ENCODE measurements at places on chromosomes 12 and 14.

- peak; percentile 2 for DNase-seq
These were observed 128.5 kb upstream of the RGS6 start for GRCh38 chr14:71803539-71804260.

DNA sequence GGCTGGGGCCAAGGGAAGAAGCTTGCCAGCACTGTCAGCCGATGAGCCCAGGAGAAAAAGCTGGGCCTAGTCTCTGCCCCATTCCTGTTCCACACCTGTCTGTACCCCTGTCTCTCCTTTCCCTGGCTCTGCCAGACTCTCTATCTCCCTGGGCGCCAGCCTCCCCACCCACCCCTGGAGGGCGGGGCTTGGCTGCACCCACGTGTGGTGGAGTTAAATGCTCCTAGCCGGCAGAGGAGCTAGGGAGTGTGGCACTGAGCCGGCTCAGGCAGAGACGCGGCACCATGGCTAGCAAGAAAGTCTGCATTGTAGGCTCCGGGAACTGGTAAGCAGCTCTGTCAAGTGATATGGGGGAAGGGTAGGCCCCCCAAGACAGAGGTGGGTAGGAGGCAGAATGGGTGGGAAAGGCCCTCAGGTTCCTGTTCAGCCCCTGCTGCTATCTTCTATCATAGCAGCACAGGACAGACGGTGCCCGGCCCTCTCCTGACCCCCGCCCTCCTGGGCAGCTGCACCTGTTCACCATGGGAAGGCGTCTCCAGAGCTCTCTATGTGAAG is at the start of gene GPD1:
Gene GPD1 (plus strand): TSS at position 242 of the 555 bp plus-strand sequence. CDS start 43 bp downstream, at position 285.
- no peak for DNase-seq

DNA sequence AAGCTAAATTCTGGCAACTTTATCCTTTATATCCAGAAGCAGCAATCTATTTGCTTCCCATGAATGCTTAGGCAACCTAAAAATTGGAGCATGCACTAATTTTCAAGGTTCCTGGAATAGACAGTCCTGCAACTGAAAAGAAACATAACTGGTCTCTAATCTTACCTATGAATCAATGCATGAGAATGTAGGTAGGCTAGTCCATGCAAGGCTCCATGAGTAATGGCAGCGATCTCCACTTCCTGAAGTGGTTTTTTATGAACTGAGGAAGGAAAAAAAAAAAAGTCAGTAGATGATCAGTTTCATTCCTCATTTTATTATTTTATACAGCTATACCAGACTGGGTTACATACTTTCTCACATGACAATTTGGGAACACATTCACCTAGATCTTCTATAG is 102.0 kb downstream of the PEBP1 start:
- DNase-seq = no peak

DNA sequence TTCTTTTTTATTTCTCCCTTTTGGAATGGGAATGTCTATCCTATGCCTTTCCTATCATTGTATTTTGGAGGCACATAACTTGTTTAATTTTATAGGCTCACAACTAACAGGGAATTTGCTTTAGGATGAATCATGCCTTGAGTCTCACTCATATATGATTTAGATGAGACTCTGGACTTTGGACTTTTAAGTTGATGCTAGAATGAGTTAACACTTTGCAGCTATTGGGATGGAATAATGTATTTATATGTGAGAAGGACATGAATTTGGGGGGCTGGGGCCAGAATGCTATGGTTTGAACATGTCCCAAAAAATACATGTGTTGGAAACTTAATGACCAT is 365.3 kb downstream of the ZFP36L1 start:
- DNase-seq = no peak

GRCh38 chr12:4140581-4141301 is 132.8 kb upstream of the CCND2 start:
- DNase-seq = no peak

GRCh38 chr12:16062611-16063010 is 151.5 kb downstream of the DERA start:
- DNase-seq = no peak

Data from Panc1 (cell line).